NCI-H2107 (cell line): ENCODE measurements at places on chromosomes 5 and 9.

DNA sequence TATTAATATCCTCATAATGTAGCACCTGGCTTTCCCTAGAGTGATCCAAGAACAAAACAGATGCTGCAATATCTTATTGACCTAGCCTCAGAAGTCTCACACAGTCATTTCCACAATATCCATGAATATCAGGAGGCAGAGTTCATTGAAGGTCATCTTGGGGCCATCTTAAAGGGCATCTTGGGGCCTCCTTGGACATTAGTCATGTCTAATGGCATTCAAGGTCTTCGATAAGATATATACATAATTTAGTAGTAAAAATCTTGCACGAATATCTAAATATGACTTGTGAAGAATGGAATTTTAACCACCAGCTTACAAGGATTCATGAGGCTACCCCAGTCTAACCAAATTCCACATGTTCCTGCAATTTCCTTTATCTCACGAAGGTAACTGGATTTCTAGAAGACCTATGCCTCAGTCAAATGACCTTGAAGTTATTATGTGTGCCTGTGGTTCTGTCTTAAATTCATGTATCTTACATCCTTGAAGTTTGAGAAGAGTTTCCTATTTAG lies 163.6 kb upstream of the SPEF2 start:
- no peak for DNase-seq

DNA sequence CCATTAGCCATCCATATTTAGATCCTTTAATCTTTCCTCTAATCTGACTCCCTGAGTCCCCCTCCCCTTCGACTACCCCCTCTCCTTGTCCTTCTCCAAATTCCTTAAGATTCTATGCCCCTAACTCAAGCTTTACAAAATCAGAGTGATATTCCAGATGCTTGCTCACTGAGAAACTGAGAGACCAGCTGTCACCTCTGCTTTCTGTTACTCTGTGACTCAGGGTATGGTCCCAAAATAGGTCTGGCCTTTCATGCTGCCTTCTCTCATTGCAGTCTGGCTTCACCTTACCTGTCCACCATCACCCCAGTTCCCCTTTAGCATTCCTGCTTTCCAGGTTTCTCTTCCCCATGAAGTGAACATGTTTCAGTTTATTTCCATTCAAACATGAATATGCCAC lies 383.3 kb upstream of the SLC30A5 start:
- DNase-seq, result no peak

DNA sequence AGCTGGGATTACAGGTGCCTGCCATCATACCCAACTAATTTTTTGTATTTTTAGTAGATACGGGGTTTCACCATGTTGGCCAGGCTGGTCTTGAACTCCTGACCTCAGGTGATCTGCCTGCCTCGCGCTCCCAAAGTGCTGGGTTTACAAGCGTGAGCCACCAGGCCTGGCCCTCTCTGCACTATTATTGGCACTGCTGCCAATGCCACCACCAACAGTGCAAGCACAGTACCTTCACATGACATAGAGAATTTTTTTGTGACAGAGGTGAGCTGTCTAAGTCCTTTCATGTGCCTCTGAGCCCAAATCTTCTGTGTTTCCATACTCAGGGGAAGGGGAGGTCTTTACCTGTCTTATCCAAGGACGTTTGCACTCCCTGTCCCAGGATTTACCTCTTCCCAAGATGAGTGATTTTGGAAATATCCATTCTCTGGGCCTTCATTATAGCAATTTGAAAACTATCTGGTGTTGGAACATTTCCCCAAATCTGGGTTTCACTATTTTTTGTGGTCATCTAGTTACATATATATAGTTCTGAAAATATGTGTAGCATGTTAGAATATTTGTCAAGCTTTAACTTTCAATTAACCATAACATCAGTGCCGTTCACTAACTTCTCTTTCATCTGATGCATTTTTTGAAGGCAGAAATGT lies 5.4 kb upstream of the CD180 start:
- no peak for DNase-seq

GRCh38 chr9:97848480-97849237 lies 4.4 kb upstream of the FOXE1 start:
- DNase-seq, result no peak

DNA sequence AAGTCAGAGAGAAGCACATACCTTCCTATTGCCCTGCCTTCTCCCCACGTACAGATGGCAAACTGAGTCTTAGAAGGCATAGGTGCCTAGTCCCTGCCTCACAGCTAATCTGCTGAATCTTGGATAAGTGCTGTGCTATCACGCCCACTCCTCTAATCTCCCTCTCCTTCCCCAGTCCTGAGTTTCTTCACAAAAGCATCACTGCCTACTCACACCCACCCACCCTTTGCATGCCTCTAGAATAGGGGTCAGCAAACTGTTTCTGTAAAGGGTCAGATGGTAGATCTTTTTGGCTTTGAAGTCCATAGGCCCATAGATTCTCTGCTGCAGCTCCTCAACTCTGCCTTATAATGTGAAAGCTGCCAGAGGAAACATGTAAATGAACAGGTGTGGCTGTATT lies 23.2 kb upstream of the JADE2 start:
- DNase-seq, result no peak
